Occipital lobe (tissue), 3 donors: ENCODE measurements at places on chromosomes 16 and 17. TPM values are rescaled to one million over a fixed set of nuclear protein-coding genes. Genes with fewer than 3 reads are reported as not detected.

The DPEP1 gene
- 3.9 TPM for total RNA-seq

The CTRB2 gene
- not detected for total RNA-seq

The KCNG4 gene
- total RNA-seq, result not detected

The OMG gene
- total RNA-seq, result 9.4 TPM

The CCL13 gene
- not detected for total RNA-seq

The TEKT5 gene
- total RNA-seq, result 1.2 TPM

The E4F1 gene
- 27.3 TPM for total RNA-seq

The KRT39 gene
- total RNA-seq, result not detected

The CNGB1 gene
- total RNA-seq, result not detected

The C16orf54 gene
- 0.31 TPM for total RNA-seq

The PTX4 gene
- not detected for total RNA-seq

The CDH3 gene
- total RNA-seq, result 7.5 TPM

The CFAP97D1 gene
- total RNA-seq, result not detected

The CA7 gene
- total RNA-seq, result not detected

The KRT36 gene
- not detected for total RNA-seq

The PCGF2 gene
- total RNA-seq, result 4.8 TPM

The HYDIN gene
- 26.5 TPM for total RNA-seq

The PRR15L gene
- total RNA-seq, result not detected

The MAF gene
- 26.8 TPM for total RNA-seq

The GHDC gene
- total RNA-seq, result 5.5 TPM

The FBXO39 gene
- not detected for total RNA-seq

The KRT20 gene
- not detected for total RNA-seq

The REXO5 gene
- total RNA-seq, result 9.4 TPM

The KRTAP9-9 gene
- not detected for total RNA-seq

The TSNAXIP1 gene
- total RNA-seq, result 3.7 TPM

The CCL8 gene
- 0.16 TPM for total RNA-seq

The CAVIN1 gene
- total RNA-seq, result 7.8 TPM

The KRT9 gene
- total RNA-seq, result not detected

The PIK3R5 gene
- total RNA-seq, result 0.62 TPM

The TMEM98 gene
- total RNA-seq, result 35.6 TPM

The NRN1L gene
- not detected for total RNA-seq

The RHOT2 gene
- total RNA-seq, result 20.9 TPM

The VPS25 gene
- total RNA-seq, result 24.5 TPM

The KCTD19 gene
- total RNA-seq, result 0.31 TPM

The PIRT gene
- total RNA-seq, result 0.94 TPM

The ADAM11 gene
- total RNA-seq, result 19.0 TPM

The TMC7 gene
- 2.8 TPM for total RNA-seq

The ZMYND15 gene
- total RNA-seq, result 0.31 TPM

The CD68 gene
- total RNA-seq, result 0.62 TPM

The CHST4 gene
- total RNA-seq, result not detected

The SLC5A11 gene
- not detected for total RNA-seq

The EFCAB5 gene
- 2.2 TPM for total RNA-seq

The KRTAP9-2 gene
- total RNA-seq, result not detected

The HS3ST6 gene
- total RNA-seq, result not detected

The CDRT15L2 gene
- total RNA-seq, result not detected

The NETO2 gene
- 154 TPM for total RNA-seq

The CD300LF gene
- 0.16 TPM for total RNA-seq

The BIRC5 gene
- 7.3 TPM for total RNA-seq

The ANKRD11 gene
- 27.5 TPM for total RNA-seq
